Umbilical cord (tissue), 2 donors: ENCODE measurements at places on chromosomes 3 and 15. TPM values are rescaled to one million over a fixed set of nuclear protein-coding genes. Genes with fewer than 3 reads are reported as not detected.

DNA sequence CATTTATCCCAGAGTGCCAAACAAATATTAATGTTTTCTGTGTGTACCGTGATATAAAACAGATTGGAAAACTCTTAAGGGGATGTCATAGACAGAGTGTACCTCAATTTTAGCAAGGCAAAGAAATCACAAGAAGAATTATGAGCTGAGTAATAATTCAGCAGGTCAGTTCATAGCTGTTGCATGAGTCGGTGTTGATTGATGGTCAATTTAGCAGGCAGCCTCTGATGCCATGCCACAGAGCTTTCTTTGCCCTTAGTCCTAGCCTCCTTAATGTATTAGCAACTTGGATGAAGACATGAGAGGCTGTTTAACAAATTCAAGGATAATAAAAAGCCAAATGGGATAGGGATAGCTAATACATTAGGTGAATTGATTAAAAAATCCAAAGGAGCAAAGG lies 6.8 kb downstream of the SLC35A5 start:
- no peak for DNase-seq

DNA sequence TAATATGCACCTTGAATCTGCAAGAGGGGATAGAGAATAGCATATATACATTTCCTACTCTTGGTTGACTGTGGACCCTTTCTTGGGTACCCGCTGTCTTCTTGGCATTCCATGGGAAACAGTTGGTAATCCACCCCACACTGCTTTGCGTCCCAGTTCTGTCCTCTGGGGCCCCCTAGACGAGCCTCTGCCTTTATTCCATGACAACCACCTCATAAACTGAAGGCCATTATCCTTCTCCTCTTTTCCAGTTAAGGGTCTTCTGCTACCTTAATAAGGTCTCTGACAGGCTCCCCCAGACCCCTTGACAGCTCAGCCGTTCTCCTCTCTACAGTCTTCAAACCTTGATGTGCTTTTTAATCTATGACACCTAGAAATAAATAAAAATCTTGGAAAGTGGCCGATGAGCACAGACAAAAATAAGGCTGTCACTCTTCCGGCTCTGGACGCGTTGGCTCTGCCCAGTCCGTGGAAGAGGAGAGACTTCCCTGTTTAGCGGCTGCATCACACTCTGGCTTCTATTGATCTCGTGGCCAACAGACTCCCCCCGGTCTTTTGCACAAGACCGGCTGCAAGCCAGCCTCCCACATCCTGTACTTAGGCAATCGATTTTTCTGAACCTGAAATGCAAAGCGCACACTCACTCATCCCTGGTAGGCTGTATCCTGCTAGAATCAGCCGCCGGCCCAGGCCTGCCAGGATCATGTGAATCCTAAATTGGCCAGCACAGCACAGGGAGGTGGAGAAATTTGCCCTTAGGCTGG lies 251.0 kb upstream of the TLE3 start:
- peak; percentile 45 for DNase-seq

DNA sequence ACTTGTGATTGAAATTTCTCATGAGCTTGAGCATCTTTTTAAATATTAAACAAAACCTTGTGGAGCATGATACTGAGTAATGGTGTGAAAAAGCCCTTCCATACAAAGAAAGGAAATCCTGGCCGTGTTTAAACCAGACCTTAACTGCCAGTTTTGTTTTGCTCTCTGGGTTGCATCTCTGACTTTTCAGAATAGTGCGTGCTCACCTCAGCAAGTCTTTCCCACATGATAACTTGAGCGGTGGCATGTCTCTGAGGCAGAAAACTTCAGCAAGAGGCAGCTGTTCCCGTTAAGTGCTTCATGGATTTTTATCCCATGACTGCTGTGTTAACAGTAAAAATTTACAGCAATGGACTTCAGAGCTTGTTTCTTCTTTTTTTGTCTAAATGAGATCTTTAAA lies 393.3 kb downstream of the FEZF2 start:
- peak; percentile 69 for DNase-seq

- DNase-seq, result no peak
Measured at GRCh38 chr15:92954578-92954977, 54.5 kb downstream of the CHD2 start.

DNA sequence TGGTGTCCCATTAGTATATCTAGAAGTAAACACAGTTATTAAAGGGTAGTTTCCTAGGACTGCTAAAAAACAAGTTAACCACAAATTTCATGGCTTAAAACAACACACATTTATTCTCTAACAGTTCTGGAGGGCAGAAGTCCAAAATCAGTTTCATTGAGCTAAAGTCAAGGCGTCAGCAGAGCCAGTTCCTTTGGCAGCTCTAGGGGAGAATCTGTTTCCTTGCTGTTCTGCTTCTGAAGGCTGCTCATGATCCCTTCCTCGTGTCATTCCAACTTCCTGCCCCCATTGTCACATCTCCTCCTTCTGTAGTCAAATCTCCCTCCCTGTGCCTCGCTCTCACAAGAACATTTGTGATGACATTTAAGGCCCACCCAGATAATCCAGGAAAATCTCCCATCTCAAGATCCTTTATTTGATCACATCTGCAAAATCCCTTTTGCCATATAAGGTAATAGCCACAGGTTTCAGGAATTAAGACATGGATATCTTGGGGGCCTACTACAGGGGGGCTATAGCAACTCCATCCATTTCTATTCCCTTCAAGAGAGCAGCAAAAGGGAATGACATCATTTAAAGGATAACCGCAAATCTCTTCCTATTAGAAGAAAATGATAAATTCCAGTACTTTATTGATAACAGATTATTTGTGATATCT lies 50.1 kb downstream of the GPR176 start:
- DNase-seq, result peak; percentile 13

DNA sequence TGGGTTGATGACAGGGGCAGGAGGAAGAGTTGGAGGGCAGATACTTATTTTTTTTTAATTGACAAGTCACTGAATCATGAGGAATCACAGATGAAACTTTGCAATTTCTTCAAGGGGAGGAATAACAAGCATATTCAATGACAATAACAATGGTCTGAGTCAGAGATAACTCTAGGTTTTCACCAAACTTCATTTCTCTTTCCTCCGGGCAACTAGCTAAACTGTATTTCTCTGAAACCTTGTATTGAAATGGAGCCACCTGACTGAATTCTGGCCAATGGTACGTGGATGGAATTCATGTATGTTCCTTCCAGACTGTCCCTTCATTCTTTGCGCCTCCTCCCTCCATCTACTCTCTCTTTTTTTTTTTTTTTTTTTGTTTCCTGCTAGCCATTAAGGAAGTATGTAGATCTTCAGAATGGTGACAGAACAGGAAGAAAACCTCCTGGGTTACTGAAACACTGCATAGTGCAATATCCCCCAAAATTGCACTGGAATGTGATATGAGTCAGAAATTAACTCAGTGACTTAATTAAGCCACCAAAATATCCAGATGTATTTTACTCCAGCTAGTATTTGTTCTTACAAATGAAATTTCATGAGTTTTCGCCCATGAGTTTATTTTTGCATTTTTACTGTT lies 495.4 kb downstream of the OTOL1 start:
- DNase-seq, result no peak

GRCh38 chr3:10004960-10005564 lies 18.4 kb upstream of the EMC3 start:
- no peak for DNase-seq

Gene GOLGA8T
- not detected for total RNA-seq

- peak; percentile 95 for DNase-seq
Measured at GRCh38 chr15:96327155-96327741, 3.3 kb upstream of the NR2F2 start.

DNA sequence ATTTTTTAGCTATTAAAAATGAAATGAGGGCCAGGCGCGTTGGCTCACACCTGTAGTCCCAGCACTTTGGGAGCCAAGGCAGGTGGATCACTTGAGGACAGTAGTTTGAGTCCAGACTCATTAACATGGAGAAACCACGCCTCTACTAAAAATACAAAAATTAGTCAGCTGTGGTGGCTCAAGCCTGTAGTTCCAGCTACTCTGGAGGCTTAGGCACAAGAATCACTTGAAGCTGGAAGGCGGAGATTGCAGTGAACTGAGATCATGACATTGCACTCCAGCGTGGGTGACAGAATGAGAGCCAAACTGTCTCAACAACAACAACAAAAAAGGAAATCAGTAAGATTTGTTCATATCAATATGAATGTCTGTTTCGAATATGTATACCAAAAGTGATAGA lies 517.1 kb downstream of the ROBO1 start:
- no peak for DNase-seq

DNA sequence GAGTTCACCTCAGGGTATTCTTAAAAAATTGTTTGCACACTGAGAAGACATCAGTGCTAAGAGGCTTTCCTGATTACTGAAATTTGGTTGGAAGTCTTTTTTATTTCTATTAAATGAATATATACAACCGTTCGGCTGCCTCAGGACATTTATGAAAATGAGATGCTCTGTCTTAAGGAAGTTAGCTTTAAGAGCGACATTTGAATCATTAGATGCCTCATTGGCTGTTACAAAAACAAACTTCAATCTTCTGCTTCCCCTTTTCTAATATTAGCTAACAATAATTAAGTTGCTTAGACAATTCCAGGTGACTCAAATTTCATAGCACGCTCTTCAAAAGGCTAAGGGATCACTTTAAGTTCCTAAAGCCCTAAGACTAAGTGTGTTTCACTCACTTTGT lies 673.7 kb downstream of the FHIT start:
- no peak for DNase-seq

Gene SLC9C1
- total RNA-seq, result 4.1 TPM

DNA sequence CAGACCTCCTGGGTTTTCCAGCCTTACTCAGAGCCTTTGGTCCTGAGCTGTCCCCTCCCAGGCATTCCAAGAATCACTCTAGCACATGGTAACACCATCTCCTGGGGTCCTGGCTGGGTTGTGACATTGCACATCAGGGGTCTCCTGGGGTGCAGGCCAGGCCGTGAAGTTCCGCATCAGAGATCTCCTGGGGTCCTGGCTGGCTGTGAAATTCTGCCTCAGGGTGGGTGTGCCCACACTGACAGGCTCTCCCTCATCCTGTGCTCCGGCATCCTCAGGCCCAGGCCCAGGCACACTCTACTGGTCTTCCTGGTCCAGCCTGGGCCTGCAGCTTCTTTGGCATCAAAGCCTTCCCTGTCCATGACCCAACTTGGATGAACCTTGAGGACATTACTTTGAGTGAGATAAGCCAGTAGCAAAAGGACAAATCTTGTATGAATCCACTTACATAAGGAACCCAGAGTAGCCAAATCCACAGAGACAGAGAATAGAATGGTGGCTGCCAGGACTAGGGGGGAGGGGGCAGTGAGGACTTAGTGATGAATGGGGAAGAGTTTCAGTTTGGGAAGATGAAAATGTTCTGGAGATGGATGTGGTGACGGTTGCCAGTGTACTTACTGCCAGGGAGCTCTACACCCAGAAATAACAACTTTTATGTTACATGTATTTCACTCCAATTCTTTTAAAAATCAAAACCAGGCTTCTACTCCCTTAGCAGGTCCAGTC lies 49.1 kb upstream of the KLF13 start:
- DNase-seq, result no peak

DNA sequence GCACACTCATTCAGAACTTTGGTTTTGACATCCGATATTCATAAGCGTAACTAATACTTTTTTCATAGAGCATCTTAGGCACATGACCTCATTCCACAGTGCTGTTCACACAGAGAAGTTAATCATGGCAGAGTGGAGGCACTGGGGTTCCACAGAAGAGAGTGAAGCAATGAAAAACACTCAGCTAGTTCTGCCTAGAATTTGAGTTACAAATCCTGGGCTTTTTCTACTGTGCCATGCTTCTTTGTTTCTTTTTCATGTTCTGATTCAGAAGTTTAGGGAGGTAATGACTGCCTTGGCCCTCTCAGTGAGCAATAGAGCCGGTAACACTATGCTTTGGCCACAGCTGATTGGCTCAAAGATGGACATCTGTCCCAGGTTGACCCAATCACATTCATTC lies 176.1 kb upstream of the MITF start:
- DNase-seq, result no peak
